Occipital lobe (tissue), 3 donors: ENCODE measurements at places on chromosomes 5 and 9. TPM values are rescaled to one million over a fixed set of nuclear protein-coding genes. Genes with fewer than 3 reads are reported as not detected.

Gene FGFR4
- 1.6 TPM for total RNA-seq

Gene PRPF4
- total RNA-seq, result 23.7 TPM

Gene WDR31
- 1.7 TPM for total RNA-seq

Gene ROPN1L
- 1.9 TPM for total RNA-seq

Gene NOP16
- 5.0 TPM for total RNA-seq

Gene CER1
- total RNA-seq, result not detected

Gene CCIN
- total RNA-seq, result not detected

DNA sequence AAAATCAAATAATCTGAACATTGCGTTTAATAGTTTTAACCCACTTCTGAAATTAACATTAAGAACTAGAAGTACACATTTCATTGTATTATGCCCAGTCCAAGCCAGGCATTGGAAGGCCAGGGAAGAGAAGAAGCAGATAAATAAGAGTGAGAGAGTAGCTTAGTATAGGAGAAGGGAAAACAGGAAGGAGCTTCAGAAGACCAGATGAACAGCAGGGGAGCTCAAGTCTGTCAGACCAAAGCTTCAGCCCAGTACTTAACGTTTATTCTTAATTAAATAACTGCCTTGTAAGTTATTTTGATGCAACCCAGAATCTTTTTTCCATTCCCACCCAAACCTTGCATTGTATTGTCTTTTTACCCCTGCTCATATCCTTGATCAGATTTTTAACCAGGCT, 11.5 kb upstream of the FAM120AOS start:
- DNase-seq, result no peak

DNA sequence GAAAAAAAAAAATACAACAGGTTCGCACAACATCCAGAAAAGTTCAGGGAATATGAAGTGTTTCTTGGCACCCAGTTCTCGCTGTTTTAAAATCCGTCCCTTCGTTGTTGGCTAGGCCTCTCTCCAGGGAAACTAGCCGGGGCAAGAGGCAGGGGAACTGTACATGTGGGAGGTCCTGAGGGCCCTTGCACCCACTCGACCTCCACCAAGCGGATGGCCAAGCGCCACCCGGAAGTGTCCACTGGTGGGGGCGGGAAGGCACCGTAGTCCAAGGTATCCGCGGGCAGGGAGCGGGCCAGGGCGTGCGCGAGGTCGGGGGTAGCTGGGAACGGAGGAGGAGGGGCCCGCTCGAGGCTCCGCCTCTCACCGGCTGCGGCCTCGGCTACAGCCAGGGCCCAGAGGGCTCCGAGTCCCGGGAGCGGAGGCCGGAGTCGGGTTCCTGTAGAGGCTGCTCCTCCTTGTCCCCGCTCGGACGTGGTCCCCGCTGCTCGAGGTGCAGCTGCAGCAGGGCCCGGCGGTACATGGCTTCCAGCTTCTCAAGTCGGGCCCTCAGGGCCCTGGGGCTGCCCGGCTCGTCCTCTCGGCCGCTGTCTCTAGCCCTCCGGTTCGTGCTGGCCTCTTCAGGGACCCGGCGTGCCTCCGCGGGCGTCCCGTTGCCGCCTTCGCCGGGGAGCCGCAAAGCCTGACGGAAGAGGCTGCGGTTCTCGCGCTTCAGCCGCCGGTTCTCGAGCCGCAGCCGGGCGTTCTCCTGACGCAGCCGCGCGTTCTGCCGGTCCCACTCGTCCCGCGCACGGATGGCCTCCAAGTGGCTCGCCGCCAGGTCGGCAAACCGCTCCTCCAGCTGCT, 720 bp downstream of the TUSC1 start:
- DNase-seq, result peak; percentile 67

DNA sequence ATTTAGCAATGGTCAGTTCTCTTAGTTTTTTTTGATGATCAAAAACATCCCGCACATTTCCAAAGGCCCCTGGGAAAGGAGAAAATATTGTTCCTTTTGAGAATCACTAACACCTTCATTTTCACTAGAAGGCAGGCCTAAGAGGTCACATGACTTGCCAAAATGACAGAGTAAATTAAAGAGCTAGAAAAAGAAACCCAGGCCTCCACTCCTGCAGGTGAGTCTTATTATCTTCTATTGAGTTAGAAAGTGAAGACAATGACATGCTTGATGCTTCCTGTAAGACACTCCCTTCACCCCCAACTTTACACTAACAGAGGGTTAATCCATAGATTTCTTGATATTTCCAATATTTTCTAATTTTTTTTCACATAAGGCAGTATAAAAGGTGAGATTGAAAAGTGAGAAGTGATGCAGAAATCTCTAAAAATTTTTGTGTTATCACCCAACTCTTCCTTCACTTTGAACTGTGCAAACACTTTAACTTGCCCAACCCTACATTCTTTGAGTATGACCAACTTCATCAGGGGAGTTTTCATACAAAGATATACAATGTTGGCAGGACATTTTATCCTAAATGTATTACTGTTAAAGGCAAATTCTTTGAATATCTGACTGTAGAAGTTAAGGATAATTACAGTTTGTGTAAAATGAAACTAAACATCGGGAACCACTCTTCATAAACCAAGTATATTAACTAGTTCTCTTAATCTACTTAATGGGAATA, 57.1 kb downstream of the SUB1 start:
- no peak for DNase-seq

- DNase-seq, result no peak
Measured at GRCh38 chr9:14209399-14210345, 104.3 kb downstream of the NFIB start.

- DNase-seq, result no peak
Measured at GRCh38 chr5:136174021-136174659, 18.8 kb downstream of the SMIM32 start.

DNA sequence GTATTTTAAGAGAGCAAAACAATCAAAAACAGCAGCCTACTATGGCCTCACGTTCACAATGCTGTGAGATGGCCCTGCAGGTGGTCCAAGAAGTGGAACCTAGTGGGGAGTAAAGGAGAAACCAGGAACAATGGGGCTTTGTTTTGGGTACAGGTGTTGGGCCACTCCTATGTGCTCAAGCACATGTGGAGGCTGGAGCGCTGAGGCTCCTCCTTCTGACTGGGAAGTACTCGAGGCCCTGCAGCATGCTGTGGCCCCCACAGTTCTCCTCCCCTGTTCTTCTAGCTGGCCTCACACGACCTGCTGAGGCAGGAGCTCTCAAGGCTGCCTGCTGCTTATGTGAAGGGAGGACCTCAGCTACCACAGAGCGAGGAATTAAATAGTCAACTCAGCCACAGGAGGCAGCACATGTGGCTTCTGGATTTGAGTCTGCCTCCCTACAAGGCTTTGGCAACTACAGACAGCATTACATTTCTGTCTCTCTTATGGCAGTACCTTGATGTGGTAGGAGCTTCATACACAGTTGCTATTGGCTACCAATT, 482.3 kb downstream of the SPOCK1 start:
- DNase-seq, result no peak

DNA sequence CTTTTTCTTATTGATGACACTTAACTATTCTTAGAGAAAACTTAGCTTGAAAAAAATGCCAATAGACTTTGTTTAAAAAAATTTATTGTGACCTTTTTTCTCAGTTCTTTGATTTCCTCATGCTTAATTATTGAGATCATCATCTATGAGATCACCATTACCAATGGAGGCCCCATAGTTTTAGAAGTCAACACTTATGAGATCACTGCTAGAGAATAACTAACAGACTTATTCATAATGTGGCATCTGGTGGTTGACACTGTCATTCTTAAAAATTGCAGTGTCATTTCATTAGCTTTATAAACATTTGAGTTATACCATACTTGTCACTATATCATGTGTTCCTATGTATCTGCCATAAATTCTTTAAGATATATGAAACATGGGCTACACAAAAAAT, 14.9 kb upstream of the FEM1C start:
- DNase-seq, result no peak

- DNase-seq, result no peak
Measured at GRCh38 chr5:151492729-151493128, 45.3 kb downstream of the SLC36A1 start.

DNA sequence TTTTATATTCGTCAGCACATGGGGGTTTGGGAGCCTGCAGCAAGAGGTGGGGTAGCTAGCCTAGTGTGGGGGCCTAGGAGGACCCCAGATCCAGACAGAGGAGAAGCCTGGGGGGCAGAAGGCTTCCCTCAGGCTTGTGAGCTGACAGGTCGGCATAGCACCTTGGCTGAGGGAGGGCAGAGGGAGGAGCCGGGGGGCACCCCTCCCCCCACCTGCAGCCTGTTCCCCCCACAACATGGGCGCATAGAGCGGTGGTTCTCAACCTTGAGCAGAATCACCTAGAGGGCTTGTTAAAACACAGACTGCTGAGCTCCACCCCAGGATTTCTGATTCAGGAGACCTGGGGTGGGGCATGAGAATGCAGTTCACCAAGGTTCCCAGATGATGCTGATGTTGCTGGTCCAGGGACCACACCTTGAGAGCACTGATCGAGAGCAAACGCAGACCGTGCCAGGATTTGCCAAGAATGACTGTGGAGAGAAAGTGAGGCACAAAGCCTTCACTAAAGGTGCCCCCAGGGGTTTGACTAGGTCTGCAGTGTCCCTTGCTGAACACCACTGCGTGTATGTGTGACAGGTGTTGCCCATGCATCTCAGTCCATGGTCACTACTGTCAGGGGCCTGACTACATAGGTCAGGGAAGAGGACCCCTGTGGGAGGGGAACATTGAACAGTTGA, 163.3 kb downstream of the MACROH2A1 start:
- DNase-seq, result no peak

DNA sequence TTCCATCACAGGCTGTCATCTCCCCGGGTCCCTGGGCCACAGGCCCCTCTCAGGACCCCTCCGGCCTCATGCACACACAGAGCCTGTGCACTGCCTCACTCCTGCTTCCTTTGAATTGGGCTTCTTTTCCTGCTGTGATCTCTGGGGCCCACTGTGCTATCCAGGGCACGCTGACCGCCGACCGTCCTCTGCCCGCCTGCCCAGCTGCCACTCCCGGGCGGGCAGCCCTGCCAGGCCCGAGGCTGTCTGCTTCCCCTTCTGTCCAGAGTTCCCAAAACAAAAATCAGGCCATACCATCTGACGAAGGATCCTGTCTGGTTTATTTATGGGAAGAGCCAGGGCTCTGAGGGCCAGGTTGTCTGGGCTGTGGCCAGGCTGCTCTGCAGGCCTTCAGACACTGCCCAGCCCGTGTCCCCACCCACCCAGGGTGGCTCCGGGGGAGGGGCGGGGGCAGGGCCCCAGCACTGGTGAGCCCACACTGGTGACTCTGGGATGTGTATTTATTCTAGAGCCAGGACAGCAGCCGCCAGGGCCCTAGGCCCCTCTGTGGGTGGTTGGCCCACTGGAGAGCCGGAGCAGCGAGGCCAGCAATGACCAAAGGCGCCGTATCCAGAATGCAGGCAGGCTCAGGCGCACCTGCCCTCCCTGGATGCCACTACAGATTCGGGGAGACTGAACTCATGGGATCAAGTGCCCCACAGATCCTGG, 57.0 kb downstream of the ADAMTS2 start:
- DNase-seq, result no peak
